ENCODE measurements at places on chromosomes 1 and 21.

DNA sequence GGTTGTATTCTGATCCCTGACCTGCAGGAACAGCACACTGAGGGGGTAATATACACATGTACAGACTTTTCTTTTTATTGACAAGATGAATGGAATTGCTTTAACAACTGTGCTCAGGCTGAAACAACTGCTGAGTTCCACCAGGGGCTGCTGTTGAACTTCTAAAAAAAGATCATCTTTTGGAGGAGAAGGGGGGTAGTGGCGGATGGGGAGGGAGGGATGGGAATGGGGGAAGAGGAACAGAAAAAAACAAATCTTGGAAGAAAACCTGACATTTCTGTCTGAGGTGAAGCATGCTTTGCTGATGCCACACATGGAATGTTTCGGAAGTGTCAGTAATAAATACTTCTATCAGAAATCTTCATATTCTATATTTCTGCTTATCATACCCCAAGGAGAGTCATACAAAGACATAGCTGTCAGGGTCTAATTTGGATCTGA lies 75.0 kb downstream of the RWDD3 start:
- no peak for DNase-seq

GRCh38 chr1:23980728-23981070 lies 572 bp upstream of the SRSF10 start:
- DNase-seq = no peak

- no peak for DNase-seq
These were observed 249.9 kb downstream of the TNR start for GRCh38 chr1:175493321-175494010.

- no peak for DNase-seq
These were observed 48.8 kb upstream of the MAN1A2 start for GRCh38 chr1:117318426-117318825.

DNA sequence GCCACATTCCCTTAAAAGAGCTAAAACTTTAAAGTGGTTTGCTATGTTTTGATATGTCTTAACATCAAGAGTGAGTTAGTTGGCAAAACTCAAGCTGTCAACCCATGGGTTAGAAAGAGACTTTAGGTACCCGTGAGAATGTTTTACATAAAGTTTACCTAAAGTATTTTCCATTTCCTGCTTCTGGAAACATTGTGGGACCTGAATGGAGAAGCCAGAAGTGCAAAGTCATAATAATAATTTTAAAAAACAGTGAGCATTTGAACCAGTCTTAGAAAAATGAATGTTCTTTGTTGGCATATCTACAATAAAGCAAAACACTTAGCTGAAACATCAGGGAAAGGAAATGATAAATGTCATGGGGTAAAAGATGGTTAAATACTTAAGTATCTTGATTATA lies 34.8 kb downstream of the LRRC8C start:
- DNase-seq = no peak

DNA sequence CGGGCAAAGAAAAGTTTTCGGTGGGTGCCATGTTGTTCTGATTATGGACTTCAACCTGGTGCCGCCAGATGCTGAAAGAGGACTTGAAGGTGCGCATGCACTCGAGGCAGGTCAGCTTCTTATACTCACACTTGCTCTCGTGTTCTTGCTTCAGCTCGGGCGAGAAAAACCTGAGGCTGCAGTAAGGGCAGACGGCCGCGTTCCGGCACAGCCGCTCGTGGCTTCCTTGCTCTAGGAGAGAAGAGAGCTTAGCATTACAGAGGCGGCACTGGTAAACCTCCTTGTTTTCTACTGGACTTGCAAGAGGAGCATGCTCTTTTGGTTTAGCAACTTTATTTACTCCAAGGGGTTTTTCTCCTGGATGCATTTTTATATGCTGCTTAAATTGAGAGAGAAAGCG lies 18.5 kb downstream of the ZBTB21 start:
- no peak for DNase-seq

- DNase-seq = no peak
These were observed 37.6 kb upstream of the LDLRAP1 start for GRCh38 chr1:25505656-25506385.

- no peak for DNase-seq
These were observed 49.7 kb upstream of the B3GALT5 start for GRCh38 chr21:39562791-39563770.

- DNase-seq = no peak
These were observed 366.3 kb upstream of the ESRRG start for GRCh38 chr1:217089361-217090014.

GRCh38 chr1:33312413-33312749 lies 8.5 kb downstream of the A3GALT2 start:
- no peak for DNase-seq

DNA sequence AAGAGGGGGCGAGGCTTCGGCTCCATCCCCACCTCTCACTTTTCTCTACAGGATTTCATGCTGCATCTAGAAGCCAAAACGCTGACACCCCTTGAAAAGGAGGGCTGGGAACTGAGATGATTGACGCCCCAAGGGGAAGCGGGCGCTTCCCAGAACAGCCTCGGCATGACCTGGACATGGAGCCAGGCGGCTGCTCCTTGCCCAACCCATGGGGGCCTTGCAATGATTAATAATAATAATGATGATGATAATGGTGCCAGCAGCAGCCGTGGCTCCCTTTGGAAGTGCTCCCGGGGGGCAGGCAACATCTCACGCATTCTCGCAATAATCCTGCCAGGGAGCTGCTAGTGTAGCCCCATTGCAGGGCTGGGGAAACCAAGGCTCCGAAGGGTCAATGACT lies 78.2 kb downstream of the RAP1GAP start:
- DNase-seq = no peak

DNA sequence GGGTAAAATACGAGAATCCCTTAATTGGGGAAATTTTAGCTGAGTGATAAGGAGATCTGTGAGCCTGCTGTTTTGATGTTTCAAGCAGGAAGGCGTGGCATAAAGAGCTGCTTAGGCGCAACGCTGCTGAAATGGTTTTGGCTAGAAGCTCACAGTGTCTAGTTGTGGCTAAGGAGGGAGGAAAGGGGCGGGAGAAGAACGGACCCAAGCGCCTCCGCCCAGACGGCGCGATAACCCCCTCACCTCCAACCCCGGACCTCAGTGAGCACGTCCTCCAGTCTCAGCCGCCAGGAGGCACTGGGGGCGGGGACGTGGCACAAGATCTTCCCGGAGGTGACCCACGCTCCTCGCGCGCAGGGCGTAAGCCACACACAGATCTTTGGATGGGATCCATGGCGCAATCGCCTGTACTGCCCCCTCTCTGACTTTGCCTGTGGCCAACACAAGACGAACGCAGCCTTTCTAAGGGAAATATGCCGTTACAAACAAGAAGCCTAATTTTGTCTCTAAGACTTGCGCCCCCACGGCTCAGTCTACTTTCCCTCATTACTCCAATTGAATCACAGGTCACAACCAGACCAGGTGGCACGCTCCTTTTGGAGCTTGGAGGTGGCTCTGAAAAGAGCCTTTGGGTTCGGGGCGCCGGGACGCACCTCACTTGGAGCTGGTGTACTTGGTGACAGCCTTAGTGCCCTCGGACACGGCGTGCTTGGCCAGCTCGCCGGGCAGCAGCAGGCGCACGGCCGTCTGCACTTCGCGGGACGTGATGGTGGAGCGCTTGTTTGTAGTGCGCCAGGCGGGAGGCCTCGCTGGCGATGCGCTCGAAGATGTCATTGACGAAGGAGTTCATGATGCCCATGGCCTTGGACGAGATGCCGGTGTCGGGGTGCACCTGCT lies 23.4 kb upstream of the RNF187 start:
- no peak for DNase-seq

DNA sequence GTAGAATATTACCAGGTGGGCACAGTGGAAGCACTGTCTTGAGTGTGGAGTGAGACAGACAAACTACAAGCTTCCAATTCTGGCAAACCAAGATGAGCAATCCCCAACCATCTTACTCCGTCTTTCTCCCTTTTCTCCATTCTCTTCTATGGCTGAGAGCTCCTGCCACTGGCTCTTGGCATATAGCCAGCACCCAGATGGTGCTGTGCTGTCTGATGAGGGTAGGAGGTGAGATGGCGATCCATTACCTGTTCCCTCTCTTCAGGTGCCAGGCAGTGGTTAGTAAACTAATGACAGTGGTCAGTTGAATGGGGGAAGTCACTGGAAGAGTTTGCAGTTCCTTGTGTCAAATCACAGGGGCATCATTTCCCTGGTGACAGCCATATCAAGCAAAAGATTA lies 108.4 kb downstream of the FNBP1L start:
- DNase-seq = no peak

DNA sequence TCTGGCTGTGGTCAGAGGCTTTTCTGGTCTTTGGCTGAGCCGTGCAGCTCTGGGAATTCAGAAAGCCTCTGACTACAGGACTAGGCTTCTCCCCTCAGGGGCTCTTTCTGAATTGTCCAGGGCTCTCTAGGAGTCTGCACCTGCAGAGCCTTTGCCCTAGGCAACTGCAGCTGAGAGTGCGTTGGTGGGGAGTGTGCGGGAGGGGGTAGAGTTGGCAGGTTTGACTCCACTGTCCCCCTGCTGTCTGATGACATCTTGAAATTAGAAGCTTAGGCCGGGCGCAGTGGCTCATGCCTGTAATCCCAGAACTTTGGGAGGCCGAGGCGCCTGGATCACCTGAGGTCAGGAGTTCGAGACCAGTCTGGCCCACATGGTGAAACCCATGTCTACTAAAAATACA lies 32.9 kb downstream of the KIAA1614 start:
- no peak for DNase-seq

DNA sequence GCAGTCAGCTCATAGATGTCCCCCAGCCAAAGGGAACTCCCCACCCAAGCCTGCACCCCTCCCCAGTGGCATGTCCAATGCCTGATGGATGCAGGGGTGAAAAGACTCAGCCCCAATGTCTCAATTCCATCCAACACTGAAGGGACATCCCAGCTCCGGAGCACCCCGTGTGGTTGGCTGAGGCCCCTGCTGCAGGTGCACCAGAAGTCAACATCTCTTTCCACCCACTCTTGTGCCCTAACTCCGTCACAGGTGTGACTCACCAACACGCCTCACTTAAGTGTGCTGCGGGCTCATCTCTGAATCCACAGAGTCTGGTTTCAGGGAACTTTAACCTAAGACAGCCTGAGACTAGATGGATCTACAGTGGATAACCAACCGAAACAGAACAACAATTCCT lies 40.9 kb upstream of the ZBTB18 start:
- DNase-seq = no peak

DNA sequence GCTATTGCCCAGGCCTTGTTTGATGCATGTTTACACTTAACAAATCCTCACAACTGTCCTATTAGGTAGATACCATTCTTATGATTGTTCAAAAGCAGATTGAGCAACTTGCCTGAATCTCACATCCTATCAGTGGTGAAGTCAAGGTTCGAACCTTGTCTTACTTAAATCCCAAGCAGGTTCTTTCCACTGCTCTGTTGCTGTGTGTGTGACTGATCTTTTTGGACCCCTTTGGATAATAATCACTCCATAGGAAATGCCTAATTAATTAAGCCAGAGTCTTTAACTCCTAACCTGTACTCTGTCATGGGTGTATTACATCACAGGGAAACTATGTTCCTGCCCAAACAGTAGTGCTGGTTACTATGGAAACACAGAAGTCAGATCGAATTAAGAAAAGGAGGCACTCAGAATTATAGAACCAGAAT lies 84.2 kb downstream of the SPATA46 start:
- no peak for DNase-seq

DNA sequence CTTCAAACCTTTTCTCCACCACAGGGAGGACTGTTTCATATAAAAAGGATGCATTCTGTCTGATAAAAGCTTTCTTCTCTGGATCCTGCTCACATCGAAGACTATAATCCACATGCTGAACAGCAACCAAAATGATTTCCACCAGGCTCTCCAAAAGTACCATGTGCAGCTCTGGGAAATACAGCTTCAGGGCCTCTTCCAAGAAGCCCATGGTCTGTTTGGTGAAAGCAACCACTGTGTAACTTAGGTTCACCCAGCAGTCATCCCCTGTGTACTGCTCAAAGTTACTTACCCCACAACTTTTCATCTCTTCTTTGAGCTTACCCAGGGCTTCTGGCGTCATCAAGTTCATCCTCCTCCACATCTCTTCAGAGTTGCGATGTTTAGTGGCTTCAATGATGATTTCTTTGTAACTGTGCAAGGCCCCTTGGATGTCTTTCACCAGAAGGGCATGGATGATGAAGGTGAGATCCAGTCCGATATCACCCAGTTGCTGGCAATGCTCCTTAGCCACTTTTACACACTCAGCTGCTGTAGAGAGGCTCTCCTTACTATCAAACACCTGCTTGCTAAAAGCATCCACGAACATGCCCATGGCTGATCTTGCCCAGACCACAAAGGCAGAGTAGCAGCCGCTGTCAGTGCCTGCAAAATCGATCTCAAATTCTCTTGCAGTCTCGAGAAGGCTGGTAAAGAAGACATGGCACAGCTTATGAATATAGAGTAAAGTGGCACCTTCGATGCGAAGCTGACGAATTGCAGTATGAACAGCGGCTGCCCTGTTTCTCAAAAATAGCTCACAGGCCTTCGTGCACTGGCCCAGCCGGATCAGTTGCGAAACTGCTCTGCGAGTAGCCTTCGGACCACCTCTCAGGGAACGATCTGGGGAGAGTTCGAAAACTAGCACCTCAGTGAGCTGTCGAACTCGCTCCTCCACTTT lies 1.7 kb downstream of the EXOC8 start:
- no peak for DNase-seq

DNA sequence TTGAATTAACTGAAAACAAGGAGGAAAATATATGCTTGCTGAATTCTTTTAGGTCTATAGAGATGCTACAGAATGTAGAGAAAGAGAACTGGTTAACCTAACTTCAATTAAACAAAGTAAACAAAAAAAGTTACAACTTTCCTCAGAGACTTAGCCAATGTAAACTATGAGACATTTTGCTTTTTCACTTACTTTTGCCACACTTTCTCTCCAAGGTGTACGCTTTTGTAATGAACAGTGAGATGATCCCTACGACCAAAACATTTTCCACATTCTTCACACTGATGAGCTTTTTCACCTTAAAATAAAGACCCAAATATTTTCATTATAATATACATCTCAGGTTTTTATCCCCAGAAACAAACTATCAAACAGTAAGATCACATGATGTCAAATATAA lies 28.3 kb upstream of the ASPM start:
- DNase-seq = no peak

- no peak for DNase-seq
These were observed 149.3 kb downstream of the HMGB4 start for GRCh38 chr1:34013136-34013535.
